GM12891 (cell line): ENCODE measurements at places on chromosomes 16 and 17.

DNA sequence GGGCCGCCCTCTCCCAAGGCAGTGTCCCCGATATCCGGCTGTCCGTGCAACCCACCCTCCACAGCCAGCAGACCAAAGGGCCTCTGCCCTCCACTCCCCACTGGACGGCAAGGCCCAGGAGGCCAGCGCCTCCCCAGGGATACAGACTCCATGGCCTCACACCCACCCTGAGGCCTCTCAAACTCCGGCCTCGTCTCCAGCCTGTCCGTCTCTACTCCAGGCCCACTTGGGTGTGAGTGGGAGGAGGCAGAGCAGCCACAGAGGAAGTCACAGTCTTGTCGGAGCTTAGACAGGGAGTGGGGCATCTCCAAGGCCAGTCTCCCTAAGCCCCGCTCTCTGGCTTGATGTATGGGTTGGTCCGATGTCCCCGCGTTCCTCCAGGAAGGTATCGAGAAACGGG lies 73.3 kb downstream of the SRCIN1 start:
- no peak for DNase-seq

DNA sequence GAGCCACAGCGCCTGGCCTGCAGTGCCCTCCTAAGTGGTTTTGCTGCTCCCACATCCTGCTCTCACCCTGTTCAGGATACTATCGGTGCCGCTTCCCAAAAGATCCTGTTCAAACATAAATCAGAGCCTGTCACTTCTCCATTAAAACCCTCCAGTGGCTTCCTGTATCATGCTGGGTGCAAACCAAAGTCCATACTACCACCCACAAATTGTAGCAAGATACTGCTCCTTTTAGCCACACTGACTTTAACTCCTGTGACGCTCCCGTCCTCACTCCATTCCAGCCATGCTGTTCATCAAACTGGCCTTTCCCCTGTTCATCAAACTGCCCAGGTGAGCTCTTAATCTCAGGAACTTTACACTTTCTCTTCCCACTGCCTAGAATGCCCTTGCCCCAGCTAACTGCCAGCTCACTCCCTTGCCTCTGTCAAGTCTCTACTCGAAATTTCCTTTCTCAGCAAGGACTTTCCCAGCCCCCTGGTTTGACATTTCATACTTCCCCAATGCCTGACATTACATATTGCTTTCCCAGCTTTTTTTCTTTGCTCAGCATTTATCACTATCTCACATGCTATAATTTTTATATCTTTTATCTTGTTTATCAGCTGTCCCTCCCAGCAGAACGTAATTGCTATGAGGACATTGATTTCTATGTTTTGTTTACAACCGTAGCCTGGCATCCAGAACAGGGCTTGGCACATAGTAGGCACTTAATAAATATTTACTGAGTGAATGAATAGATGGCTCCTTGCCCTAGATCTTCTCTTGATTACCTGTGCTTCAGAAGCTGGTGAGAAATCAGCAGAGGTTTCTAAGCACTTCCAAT lies 44.3 kb upstream of the SMURF2 start:
- DNase-seq = no peak

DNA sequence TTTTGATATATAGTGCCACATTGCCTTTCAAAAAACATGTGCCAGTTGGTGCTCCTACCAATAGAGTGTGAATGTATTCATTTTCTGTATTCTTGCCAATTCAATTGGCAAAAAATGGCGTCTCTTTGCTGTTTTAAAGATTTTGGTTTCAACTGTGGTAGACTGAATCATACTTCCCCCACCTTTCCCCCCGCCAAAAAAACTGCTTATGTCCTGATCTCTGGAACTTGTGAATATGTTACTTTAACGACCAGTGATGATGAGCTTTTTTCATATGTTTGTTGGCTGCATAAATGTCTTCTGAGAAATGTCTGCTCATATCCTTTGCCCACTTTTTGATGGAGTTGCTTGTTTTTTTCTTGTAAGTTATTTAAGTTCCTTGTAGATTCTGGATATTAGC lies 325.1 kb upstream of the KCNJ16 start:
- no peak for DNase-seq

DNA sequence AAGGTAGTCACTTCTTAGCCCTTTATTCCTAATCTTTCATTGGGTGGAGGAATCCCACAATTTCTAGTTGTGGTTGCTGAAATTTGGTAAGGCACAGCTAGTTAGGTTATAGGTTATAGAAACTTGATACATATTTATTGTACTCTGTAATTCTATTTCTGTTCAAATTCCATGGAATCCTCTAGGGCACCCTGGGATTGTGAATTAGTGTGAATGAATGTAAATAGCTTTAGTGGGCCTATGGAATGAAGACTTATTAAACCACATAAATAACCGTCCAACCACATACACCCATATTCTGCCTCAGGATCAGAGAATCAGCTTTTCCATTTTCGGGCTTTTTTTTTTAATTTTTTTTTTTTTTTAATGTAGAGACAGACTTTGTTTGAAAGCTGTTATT lies 9.2 kb downstream of the TANC2 start:
- no peak for DNase-seq

- DNase-seq = no peak
Measured at GRCh38 chr17:20125724-20126123, 116.6 kb downstream of the SPECC1 start.

DNA sequence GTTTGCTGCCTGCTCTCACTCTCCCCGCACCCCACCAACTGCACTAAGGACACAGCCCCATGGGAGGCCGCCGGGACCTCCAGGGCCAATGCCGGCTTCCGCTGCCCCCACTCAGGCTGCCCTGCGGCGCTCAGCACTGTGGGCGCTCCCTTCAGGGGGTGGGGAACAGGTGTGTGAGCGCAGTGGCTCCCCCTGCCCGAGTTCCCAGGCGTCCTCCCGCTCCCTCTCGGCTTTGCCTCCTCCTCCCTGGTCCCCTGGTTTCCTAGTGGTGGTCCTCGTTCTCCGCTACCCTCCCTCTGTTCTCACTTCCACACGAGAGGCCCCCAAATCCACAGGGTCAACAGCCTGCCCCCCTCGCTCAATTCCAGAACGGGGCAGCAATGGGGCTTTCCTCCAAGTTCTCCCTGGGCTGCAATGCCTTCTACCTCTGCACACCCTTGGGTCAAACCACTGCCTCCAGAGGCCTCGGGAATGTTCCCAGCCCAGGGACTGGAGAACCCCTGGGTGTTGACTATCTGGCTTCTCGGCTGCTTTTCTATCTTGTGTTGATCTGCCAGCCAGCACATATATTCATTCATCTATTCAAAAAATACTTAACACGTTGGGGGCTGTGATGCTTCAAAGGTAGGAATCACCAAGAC lies 9.9 kb downstream of the FOXJ1 start:
- no peak for DNase-seq

DNA sequence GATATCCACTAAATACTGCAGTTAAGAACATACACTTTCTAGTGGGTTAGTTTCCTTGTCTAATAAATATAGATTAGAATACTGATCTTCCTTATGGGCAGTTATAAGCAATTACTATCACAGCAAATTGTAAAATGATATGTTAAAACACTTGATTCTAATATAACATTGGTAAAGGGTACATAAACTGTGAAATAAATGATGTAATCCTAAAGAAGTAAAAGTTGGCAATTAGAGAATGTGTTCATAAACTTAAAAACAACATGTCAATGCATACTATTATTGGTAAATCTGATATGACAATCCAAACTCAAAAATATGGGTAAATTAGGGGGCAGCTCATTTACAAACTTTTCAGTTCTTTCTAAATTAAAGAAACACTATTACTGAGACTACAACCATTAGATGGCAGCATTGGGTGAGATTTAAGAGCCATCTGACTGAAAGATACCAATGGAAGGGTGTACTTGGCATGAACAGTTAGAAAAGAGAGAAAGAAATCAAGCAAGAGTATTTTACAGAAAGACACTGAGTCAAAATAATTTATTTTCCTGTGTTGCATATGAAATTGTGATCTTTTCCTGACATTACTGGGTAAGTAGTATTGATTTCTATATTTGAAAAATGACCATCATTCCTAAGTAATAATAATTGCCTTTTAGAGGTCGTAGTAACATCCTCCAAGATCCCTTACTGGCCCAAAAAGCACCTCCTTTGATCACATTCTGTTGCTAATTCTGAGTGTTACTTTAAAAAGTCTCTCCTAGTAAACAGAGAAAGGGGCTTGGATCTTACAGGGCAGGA lies 119.6 kb downstream of the SPAG9 start:
- DNase-seq = peak; percentile 8

GRCh38 chr17:78555746-78556401 lies 21.3 kb downstream of the DNAH17 start:
- no peak for DNase-seq

GRCh38 chr17:17022011-17022410 lies 20.2 kb upstream of the MPRIP start:
- no peak for DNase-seq

DNA sequence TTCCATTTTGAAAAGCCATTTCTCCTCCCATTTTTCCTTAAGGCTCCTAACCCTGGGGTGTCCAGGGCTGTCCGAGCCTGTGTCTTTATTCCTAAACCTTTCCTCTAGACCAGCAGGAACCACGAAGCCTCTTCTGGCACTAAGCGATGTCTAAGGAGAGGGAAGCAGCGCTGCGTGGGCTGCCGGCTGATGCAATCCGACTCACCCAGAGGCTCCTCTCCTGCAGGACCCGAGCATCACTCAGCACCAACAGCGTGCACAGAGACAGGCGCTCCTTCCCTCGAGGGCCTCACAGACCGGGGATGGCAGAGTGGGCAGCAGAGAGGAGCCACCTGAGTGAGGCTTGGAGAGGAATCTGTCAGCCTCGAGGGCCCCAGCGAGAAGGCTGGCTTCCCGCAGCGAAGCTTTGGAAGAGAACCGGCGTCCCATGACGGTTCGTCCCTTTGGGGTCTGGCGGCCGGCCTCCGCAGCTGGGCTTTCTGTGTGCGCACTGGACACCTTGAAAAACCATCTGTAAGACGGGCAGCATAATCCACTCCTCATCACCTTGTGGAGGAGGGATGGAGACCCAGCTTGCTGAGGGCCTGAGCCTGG lies 174.3 kb downstream of the FOXL1 start:
- no peak for DNase-seq

DNA sequence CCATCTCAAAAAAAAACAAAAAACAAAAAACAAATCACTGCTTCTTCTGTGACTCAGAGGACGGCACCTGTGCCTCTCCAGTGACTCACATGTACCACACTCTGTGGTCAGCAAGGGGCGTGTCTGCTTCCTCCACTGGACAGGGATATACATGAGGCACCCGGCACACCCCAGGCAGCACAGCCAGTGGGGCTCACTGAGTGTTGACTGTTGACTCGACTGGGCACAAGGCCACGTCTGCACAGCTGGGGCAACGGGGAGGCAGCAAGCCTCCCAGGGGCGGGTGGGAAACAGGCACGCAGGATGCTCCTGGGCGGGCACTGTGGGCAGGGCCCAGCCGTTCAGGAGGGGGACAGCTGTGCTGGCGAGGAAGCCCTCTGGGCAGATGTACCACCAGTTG lies 64.1 kb downstream of the TIMM22 start:
- DNase-seq = no peak

DNA sequence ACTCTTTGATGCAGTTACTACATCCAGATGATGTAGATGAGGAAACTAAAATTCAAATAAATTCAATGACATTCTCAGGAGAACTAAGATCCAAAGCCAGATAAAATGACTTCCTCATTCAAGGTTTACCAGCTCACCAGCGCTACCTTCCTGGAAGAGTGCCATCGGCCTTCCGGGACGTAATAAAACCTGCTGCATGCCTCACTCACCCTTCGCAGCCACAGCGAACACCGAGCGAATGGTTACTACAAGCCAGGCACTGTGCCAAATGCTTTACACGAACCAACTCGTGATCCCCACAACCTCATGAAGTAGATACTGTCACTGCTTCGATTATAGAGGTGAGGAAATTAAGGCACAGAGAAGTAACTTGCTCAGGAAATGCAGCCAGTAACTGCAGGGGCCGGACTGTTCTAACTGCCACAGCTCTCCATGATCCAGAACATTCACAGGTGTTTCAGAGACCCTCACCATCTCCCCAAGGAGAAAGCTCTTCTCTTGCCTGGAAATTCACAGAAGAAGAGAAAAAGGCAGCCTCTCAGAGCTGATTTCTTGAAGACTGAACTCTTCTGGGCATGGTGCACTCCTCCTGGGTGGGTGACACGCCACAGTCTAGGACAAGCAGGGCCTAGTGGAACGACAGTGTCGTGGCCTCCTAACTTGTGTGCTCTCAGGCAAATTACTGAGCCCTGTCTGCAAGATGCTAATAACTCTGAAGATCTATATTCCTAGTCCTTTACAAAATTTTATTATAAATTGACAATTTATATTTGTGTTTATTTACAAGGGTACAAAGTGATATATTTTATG lies 46.8 kb downstream of the HIC1 start:
- DNase-seq = no peak

DNA sequence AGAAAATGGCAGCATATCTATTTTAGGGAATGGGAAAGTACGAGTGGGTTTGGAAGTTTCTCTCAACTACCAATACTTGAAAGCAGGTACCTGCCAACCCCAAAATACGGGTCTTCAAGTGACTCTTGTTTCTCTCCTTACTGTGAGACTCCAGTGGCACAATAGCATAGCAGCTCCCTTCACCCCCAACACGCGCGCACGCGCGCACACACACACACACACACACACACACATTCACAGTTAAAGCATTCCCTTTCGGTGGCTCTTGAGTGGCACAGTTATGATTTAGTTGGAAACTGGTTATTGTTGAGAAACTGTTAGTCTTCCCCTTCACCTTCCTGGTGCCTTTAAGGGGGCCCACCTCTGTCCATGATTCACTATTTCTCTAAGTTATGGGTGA lies 30.0 kb upstream of the CCL2 start:
- DNase-seq = no peak

DNA sequence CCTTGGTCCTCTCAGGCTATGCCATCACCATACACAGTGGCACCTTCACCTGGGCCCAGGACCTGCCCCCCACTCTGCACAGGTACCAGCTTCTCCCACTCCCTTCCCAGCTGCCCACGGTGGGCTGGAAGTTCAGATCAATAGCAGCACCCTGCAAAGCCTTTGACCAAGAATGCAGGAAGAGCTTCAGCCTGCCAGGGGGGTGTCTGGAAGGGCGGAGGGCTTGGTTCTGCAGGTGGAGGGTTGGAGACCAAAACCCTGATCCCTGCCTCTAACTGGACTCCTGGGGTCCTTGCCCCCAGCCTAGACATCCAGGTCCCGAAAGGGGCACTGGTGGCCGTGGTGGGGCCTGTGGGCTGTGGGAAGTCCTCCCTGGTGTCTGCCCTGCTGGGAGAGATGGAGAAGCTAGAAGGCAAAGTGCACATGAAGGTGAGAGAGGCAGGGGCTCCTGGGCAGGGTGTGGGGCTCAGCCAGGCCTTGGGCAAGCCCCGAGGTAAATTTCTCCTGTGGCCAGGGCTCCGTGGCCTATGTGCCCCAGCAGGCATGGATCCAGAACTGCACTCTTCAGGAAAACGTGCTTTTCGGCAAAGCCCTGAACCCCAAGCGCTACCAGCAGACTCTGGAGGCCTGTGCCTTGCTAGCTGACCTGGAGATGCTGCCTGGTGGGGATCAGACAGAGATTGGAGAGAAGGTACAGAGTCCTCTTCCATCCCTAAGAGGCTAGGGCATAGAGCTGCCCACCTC lies 34.3 kb downstream of the ABCC3 start:
- no peak for DNase-seq
